ENCODE measurements at places on chromosomes 13 and 19.

DNA sequence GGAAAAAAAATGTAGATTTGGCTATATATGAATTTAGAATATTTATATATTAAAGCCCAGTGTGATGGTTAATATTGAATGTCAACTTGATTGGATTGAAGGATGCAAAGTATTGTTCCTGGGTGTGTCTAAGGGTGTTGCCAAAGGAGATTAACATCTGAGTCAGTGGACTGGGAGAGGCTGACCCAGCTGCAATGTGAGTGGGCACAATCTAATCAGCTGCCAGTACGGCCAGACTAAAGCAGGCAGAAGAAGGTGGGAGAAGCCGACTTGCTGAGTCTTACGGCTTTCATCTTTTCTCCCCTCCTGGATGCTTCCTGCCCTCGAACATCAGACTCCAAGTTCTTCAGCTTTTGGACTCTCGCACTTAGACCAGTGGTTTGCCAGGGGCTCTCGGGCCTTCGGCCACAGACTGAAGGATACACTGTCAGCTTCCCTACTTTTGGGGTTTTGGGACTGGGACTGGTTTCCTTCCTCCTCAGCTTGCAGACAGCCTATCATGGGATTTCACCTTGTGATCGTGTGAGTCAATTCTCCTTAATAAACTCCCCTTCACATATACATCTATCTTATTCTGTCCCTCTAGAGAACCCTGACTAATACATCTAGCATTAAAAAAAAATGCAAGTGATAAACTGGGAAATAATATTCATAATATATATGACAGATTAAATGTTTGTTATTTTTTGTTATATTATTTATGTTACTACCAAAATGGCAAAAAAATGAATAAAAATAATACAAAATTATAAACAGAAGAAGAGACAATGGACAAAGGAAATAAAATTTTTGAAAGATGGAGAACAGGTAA is 122.4 kb downstream of the DLEU7 start:
- DNase-seq: no peak

- no peak for DNase-seq
Measured at GRCh38 chr13:55440465-55441085, 1700.1 kb upstream of the PRR20A start.

DNA sequence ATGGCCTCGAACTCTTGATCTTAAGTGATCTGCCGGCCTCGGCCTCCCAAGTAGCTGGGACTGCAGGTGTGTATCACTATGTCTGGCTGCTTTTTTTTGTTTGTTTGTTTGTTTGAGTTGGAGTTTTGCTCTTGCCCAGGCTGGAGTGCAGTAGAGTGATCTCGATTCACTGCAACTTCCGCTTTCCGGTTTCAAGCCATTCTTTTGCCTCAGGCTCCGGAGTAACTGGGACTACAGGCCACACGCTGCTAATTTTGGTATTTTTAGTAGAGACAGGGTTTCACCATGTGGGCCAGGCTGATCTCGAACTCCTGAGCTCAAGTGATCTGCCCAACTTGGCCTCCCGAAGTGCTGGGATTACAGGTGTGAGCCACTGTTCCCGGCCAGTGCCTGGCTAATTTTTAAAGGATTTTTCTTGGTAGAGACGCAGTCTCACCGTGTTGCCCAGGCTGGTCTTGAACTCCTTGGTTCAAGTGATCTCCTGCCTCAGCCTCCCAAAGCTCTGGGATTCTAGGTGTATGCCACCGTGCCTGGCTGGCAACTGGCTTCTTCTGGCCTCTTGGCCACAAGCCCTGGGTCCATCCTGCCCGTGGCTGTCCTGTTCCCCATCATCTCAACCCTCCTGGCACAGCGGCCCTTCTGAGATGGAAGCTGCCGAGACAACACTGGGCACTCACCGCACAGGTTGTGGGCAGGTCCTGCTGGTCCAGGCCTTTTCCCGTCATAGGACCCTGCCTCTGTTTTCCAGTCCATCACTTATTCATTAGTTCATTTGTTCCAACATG is 11.5 kb downstream of the TECR start:
- DNase-seq: no peak

- DNase-seq: no peak
Measured at GRCh38 chr13:46170687-46171086, 11.3 kb downstream of the LCP1 start.

- DNase-seq: no peak
Measured at GRCh38 chr13:63249411-63250187, 1834.0 kb upstream of the PCDH20 start.

- DNase-seq: no peak
Measured at GRCh38 chr13:45690636-45691035, 11.5 kb upstream of the CBY2 start.

GRCh38 chr19:46287585-46287984 is 9.3 kb upstream of the HIF3A start:
- DNase-seq: no peak

GRCh38 chr19:1019616-1019961 is 1.3 kb downstream of the TMEM259 start:
- no peak for DNase-seq

DNA sequence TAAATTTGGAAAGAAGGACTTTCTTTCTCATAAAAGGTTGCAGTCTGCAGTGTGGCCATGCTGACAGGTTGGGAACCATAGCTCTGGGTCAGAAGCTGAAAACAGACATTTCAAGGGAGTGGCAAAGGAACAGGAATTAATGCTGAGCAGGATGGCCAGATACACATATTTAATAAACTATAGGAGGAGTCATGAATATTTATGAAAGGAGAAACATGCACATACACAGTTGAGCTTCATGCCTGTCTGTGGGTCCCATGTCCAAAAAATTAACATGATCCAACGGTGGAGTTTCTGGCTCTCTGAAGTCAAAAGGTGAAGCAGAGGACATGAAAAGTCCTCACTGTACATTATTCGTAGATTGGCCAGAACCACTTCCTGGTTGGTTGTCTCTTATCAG is 2556.0 kb downstream of the PCDH9 start:
- DNase-seq: no peak

DNA sequence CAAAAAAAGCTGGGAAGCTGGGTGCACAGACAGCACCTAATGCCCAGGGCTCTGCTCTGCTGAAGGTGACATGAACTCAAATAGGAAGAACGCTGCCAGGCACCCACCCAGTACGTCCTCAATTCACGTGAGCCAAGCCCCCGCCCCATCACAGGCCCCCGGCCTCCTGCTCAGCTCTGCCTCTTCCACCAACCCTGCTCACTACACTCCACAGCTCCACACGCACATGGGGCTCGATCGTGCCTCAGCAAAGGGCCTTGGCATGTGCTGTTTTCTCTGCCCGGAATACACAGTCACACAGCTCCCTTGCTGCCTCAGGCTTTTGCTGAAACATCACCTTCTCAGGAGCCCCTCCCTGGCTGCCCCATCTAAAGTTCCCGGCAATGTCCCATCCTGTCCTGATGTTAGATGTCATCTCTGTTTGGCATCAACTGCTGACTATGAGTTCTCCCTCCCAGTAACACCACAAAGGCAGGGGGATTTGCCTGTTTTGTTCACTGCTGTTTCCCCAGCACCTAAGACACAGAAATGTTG is 2.3 kb downstream of the ATP13A1 start:
- DNase-seq: no peak

GRCh38 chr19:1634242-1634937 is 18.0 kb downstream of the TCF3 start:
- no peak for DNase-seq

Measured in large intestine (tissue), 12 donors.